Frontal cortex (tissue), 4 donors: ENCODE measurements at places on chromosomes 12 and 14. TPM values are rescaled to one million over a fixed set of nuclear protein-coding genes. Genes with fewer than 3 reads are reported as not detected.

The MYO1H gene
- total RNA-seq = under 0.01 TPM

The EXD2 gene
- total RNA-seq = 51.8 TPM

The GALNT9 gene
- total RNA-seq = 4.9 TPM

The SERPINA9 gene
- not detected for total RNA-seq

The SDR9C7 gene
- 0.41 TPM for total RNA-seq

The GPR68 gene
- 4.9 TPM for total RNA-seq

The CLEC9A gene
- total RNA-seq = not detected

The CDCA3 gene
- total RNA-seq = 2.9 TPM
